NCI-H1105 (cell line): ENCODE measurements at places on chromosomes 4 and X.

- no peak for DNase-seq
These were observed 64.2 kb downstream of the GEMIN8 start for GRCh38 chrX:13965531-13965930.

DNA sequence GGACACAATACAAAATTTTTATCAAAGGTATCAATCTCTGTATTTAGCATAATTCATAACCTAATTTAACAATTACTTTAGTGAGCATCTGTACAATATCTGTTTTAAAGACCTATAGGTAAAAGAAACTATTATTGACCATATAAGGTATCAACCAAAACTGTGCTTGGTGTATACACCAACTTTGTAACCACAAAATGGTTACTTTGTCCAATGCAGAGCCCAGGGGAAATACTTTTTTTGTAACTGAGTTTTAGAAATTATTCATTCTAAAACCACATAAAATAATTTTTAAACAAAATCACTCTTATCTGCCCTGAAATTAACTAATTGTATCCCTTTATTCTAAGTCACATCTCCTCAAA lies 5.0 kb downstream of the CXXC4 start:
- no peak for DNase-seq

DNA sequence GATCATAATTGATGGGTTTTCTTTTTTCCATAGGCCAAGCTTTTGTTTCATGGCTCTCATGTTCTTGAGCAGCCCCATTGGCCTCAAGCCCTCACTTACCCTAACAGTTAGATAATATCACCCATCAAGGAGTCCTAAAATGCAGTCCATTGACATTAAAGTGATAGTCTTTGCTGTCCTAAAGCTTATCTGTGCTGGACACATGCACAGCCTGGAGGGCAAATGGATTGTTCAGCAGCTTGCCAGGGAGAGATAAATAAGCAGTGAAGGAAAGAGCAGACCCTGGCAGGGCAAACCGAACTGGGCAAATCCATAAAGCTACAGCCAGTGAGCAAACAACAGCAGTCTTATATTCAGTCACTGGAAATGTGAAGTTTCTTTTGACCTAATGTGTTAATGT lies 199.6 kb upstream of the MID1 start:
- no peak for DNase-seq

DNA sequence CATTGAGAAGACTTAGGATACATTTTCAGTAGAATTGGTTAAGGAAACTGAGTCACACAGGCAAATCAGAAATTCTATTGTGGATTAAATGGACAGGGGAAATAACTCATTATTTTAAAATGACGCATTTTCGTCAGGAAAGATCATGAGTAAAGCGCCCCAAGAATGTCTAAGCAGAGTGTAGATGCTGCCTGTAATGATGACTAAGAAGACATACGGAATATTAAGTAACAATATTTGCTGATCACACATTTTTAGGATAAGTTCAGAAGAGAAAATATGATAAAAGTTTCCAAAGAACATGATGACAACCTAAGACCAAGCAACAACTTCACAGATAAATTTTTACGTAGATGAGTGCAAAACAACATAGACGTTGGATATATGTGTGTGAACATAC lies 596.3 kb upstream of the TENM3 start:
- DNase-seq = no peak

DNA sequence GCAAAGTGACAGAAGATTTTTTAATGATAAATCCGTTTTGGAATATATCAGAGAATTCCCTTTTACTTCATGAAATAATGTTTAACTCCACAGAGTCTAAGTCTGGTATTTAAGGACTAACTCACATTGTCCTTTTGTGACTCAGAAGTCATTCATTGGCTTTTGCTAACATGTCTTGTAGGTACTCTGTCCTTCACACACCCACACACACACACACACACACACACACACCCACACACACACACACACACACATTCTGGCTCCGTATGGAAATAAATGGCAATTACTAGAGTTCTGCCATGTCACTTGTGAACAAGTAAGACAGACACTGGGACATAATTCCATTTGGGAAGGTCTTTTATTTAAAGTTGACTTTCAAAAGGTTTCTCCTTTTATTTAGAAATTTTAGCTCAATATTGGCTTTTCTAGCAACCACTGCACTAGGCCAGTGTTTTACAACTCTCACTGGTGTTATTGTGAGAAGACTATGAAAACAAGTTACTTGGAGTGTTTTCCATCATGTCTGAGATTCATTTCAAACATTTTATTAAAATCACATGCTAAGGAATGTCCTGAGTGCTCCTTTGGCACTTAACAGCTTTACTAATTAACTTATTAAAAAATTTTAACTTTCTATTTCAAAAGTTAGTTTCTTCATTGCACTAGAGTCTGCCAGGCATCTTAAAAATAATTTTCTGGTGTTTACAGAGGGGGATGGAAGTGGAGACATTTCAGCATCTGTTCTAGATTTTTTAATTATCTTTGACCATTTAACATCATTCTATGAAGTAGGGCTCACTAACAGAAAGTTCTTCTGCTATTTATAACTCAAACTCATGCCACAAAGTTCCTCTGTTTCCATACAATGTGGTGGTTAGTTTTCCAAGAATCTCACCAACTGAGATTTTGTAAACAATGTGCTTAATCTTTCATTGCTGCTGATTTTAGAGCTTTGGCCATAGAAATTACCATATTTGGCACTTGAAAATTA lies 240.3 kb upstream of the GPC4 start:
- DNase-seq = no peak

DNA sequence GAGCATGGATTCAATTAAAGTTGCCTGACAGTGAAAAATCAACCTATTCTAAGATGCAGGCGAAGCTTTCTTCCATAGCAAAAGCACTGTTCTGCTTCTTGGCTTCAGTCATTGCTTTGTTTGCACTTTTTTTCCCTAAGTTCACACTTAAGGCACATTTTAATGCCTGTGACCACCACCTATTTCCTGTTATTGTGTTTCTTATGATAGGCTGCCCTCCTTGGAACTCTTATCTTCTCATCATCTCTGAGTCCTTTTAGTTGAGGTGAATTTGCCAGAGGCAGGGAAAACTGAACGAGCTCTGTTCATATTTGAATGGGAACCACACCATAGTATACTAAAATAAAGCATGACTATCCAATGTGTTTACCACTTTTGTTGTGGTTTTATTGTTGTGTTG lies 119.8 kb downstream of the SPCS3 start:
- no peak for DNase-seq

DNA sequence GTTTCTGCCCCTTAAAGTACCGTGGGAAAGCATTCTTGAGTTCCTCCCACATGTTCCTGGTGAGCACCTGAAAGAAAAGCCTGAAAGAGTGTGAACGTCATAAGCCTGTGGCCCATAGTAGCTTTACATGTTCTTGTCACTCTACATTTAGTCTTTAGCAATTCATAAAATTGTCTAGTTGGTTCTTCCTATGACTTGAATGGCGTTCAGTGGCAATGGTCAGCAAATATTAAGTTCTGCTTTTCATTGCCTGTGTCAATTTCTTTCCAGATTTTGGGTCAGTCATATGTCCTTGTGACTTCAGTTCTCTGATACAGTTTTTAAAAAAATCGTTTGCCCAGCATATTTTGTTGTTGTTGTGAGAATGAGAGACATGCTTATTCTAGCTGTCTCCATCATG lies 650.0 kb upstream of the BOD1L1 start:
- DNase-seq = no peak

DNA sequence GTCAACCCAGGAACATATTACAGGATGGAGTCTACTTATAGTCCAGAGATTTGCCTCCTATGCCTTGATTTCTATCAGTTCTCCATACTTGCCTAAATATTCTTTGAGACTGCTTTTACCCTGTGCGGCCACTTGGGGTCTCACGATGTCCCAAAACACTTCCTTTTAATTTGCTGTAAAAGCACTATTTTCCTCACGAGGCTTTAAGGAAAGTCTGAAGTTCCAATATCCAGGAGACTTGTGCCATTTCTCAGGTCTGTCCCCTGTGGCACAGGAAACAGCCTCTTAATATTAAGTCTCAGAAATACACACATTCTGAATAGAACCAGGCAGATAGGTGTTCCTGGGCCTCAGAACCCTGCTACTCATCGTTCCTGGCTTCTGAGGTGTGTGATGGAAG lies 142.9 kb downstream of the TMEM164 start:
- no peak for DNase-seq

GRCh38 chr4:182576601-182577289 lies 333.5 kb downstream of the TENM3 start:
- no peak for DNase-seq

DNA sequence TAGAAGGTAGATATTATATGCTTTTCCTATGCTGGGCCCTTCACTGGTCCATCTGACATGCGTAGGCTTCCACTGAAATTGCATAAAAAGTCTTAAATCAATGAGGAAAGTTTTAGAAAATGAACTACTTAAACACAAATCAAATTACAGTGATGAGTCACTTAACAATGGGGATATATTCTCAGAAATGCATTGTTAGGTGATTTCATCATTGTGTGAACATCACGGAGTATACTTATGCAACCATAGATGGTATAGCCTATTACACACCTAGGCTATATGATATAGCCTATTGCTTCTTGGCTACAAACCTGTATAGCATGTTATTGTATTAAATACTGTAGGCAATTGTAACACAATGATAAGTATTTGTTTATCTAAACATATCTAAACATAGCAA lies 10.3 kb downstream of the STAP1 start:
- DNase-seq = no peak

DNA sequence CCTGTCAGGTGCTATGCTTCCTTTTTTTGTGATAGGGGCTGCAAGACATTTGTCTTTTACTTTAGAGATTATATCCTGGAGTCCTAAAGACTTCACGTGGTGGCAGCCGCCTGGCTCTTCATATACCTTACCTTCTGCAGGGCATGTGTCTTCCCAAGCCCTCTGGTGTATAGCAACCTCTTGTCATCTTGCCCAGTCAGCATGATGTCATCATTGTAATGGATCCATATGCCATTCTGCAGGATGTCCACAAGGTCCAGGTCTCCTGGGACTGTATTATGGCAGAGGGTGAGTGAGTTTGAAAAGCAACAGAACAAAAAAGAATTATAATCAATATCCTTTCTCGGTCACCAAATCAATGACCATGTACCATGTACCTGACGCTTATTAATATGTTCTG lies 82.2 kb upstream of the SCOC start:
- DNase-seq = no peak

GRCh38 chrX:21698272-21698671 lies 40.1 kb upstream of the KLHL34 start:
- no peak for DNase-seq

DNA sequence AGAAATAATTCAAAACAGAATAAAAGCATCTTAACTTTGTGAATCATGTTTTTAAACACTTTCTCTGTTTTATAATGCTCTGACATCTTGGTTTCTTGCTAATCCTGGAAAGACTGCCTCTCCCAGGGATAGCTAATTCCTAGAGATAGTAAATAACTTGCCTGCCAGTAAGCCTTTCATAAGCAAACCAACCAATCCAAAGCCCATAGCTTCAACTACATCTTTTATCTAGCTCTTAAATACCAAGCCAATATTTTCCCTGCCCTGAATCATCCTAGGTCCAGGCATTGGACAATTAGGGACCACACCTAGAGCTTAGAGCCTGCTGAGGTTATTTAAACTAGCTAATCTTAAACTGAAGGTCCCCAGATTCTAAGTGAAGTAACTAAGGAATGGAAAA lies 223.7 kb upstream of the DIPK2B start:
- no peak for DNase-seq

GRCh38 chr4:98610926-98611676 lies 47.3 kb downstream of the TSPAN5 start:
- DNase-seq = no peak

DNA sequence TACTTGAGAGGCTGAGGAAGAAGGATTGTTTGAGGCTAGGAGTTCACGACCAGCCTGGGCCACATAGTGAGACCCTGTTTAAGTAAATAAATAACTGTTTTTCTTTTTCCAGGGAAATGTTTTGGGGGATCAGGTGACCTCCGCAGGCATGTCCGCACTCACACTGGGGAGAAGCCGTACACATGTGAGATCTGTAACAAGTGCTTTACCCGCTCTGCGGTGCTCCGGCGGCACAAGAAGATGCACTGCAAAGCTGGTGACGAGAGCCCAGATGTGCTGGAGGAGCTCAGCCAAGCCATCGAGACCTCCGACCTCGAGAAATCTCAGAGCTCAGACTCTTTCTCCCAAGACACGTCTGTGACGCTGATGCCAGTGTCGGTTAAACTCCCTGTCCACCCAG lies 30.5 kb downstream of the ZBTB49 start:
- no peak for DNase-seq

DNA sequence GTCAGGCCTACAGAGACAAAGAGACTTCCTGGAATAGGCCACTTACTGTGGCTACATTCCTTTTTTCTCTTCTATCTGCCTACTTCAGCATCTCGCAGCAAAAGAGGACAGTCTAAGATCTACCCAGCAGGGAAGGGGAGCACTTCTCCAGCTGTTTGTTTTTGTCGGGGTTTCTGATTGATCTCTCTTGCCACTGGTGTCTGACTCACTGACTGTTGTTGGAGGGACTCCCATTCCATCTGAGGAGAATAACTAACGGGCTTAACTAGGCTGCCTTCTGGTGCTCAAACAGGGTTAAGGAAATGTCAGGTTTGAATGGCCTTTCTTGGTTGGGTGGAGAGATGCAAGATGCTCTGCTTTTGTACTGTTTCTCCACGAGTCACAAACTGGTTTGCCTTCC lies 100.2 kb upstream of the TMEM164 start:
- DNase-seq = no peak

- no peak for DNase-seq
These were observed 295.9 kb upstream of the NRK start for GRCh38 chrX:105526431-105526830.

- no peak for DNase-seq
These were observed 753.2 kb downstream of the ARAP2 start for GRCh38 chr4:35491093-35491492.

DNA sequence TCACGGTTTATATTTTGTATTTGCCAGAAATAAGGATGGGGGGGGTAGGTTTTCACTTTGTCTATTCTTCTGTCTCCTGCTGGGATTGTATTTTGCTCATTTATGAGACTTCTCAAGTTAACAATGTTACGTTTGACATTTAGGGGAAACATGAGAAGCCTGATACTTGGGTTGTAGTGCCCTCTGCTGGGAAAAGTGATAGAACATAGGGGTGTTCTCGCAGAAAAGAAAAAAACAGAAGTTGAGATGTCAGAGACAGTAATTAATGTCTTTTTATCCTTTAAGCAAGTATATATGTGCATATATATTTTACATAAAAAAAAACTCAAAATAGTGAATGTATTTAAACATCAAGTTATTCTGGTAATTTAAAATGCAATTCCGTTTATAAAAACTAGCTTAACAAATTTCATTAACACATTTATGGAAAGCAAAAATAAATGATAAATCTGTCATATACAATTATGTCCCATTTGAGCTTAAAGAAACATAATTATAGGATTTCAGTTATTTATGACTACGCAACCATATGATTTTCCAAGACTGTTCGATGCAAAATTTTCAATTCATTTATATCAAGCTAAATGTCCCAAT lies 46.0 kb upstream of the TMPRSS11F start:
- peak; percentile 38 for DNase-seq

- no peak for DNase-seq
These were observed at the start of gene CT55 for GRCh38 chrX:135170877-135171519. TSS of gene CT55 (minus strand) at chrX:135171398. CDS start at chrX:135171171, 227 bp downstream.
